Type B pancreatic cell (in vitro differentiated cells): ENCODE measurements at places on chromosomes 4 and X.
A peak's percentile ranks its signal among the peaks of the same experiment; 100 is the strongest.

DNA sequence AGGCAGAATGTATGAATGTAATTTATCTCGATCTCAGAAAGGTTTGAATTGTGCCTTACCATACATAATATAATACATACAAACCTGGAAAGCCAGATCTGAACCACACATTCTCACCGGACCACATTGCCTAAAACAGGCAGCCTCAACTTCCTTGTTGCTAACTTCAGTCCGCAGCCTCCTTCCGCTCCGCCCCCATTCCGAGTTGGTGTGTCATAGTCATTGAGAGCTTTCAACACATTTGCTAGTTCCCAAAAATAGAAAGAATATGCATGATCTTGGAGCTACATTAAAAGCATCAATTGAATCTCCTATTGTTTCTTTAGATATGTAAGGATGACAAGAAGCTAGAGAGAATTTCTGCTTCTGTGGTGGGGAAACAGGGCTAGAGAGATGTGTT, 127.2 kb downstream of the ARHGEF9 start:
- H3K4me1 ChIP-seq = no peaks in the 10 kb centered on the region
- H3K27me3 ChIP-seq = no peaks in the 10 kb centered on the region
- H3K4me3 ChIP-seq = no peak overlapping the region

DNA sequence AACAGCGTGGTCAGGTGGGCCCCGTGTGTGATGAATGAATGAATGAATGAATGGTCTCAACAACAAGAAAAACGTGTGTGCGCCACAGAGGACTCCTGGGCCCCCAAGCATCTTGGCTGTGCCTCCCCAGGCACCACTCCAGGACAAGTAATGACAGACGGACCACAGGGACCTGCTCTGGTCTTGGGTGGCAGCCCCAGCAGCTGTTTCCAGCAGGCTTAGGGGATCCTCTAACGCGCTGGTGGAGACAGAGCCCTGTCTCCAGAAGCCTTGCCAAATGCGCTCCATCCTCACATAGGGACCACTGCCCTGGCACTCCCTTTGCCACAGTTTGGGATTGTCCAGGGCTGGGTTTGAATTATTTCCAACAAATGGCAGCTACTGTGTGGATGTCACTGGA, 39.1 kb downstream of the PSAPL1 start:
- H3K4me1 ChIP-seq = peaks cover 40% of the 10 kb centered on the region
- DNase-seq = no peak
- peaks cover 12% of the 10 kb centered on the region for H3K27me3 ChIP-seq
- no peak overlapping the region for H3K4me3 ChIP-seq
- no peak overlapping the region for H3K27ac ChIP-seq

DNA sequence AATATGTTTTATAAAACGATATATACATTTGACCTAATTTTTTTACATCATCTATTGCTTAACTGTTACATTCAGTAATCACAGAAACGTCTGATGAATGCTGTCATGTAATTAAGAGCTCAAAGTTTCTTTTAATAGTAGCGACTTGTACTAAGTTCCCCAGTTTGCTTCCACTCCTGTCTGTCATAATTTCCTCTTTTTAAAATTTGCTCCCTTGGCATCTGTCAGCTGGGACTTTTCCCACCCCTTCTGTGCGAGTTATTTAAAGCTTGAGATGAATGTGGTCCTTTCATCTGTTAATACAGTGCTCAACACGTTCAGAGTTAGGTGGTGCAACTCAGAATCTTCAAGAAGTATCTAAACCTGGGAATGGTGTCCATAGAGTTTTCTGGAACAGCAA, 1.2 kb downstream of the RAP1GDS1 start:
- peak overlapping the region; percentile 98 for H3K4me3 ChIP-seq
- H3K27ac ChIP-seq = peak overlapping the region; percentile 97
- no peak for DNase-seq

- peaks cover 43% of the 10 kb centered on the region for H3K4me1 ChIP-seq
- H3K36me3 ChIP-seq = no peaks in the 10 kb centered on the region
- no peaks in the 10 kb centered on the region for H3K27me3 ChIP-seq
- peak overlapping the region; percentile 41 for H3K27ac ChIP-seq
- peak overlapping the region; percentile 72 for H3K4me3 ChIP-seq
Measured at GRCh38 chr4:139902321-139903320, 237.0 kb downstream of the MGST2 start.

DNA sequence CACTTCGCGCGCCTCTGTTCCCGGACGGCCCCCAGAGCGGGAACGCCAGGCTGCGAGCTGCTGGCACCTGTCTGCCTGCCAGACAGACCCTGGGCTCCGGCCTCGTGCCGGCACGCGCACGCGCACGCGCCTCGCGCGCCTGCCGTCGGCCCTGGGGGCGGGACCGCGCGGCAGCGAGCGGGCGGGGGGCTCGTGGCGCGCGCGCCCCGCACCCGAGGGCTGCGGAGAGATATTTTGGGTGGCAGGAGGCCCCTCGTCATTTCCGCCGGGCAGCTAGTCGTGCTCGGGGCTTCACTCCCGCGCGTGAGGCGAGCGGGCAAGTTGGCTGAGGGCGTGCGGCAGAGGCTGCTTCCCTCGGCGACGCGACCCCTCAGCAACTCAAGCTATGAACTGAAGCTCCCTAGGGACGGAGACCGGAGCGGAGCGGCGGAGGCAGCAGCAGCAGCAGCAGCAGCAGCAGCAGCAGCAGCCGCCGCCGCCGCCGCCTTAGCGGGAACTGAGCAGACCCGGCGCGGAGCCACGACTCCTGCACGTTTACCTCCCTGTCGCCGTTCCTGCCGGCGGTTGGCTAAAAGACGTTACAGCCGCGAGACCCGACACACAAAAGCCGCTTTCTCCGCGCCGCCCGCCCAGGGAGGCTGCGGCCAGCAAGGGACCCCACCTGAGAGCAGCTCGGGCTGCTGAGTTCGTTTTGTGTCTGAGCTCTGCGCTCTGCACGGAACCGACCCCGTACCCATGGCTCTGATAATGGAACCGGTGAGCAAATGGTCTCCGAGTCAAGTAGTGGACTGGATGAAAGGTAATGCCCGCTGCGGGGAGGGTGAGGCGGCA, at the start of gene CNKSR2:
Gene CNKSR2 (plus strand): TSS at position 256 of the 831 bp plus-strand sequence. CDS start 480 bp downstream, at position 736.
- H3K4me1 ChIP-seq = peaks cover 3% of the 10 kb centered on the region
- peak; percentile 88 for DNase-seq
- H3K27me3 ChIP-seq = peaks cover 35% of the 10 kb centered on the region
- peak within 1 kb of the TSS; percentile 97 for H3K4me3 ChIP-seq

- DNase-seq = no peak
Measured at GRCh38 chr4:24209131-24209530, 319.3 kb upstream of the PPARGC1A start.

DNA sequence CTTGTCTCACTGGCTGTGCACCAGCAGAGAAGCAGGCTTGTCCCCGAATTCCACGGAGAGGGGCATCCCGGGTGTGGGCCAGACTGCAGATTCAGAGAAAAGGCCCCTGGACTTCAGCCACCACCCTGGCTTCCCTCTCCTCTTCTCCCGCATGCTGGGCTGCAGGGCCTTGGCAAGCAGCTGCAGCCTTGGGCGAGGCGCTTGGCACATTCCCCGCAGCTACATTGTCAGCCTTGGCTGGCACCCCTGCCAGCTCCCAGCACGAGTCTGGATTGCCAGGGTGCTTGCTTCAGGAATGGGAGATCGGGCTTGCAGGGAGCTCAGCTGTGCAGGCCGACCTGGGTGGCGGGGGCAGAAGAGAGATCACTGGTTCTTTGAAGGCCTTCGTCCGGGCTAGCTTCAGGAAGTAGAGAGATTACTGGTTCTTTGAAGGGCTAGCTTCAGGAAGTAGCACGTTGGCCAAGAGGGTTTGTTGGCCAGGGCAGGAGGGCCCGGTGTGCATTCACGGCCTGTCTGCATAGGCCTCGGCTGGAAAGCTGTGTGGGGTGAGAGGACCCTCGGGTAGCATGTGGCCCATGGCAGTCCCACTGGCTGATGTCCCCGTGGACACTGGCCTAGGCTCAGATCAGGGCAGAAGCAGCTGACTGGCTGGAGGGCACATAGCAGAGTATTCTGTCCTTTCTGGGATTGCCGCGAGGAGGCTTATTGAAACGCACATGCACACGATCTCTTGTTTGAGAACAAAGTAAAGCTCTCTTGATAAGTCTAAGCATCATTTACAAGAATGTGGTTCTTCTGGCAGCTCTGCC, 2.7 kb downstream of the ABCD1 start:
- peaks cover 4% of the 10 kb centered on the region for H3K4me1 ChIP-seq
- DNase-seq = no peak
- H3K4me3 ChIP-seq = peak overlapping the region; percentile 31
- H3K27ac ChIP-seq = peak overlapping the region; percentile 31
